ENCODE measurements at places on chromosomes 5 and 9. TPM values are rescaled to one million over a fixed set of nuclear protein-coding genes. Genes with fewer than 3 reads are reported as not detected.
A peak's percentile ranks its signal among the peaks of the same experiment; 100 is the strongest.

DNA sequence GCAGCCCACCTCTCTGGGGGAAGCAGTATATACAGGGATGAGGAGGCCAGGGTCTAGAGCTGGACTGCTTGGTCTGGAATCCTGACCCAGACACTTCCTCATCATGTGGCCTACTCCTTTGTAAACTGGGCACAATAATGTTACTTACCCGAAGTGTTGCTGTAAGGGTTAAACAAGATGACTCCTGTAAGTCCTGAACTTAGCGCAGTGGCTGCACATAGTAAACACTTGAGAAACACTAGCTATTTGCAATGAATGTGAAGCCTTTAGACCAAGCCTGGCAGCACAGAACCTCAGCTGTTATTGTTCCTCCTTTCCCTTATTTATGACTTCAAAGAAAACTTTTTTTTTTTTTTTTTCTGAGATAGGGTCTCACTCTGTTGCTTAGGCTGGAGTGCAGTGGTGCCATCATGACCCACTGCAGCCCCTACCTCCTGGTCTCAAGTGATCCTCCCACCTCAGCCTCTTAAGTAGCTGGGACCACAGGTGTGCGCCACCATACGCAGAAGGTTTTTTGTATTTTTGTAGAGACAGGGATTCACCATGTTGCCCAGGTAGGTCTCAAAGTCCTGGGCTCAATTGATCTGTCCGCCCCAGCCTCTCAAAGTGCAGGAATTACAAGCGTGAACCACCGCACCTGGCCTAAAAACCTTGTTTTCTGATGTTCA is 96.2 kb upstream of the IL6ST start:
- no peak overlapping the region for H3K4me3 ChIP-seq
- no peaks in the 10 kb centered on the region for H3K36me3 ChIP-seq
- H3K4me1 ChIP-seq: peaks cover 10% of the 10 kb centered on the region
- no peaks in the 10 kb centered on the region for H3K27me3 ChIP-seq
- H3K27ac ChIP-seq: no peak overlapping the region

Gene PGM5
- 113 TPM for total RNA-seq

DNA sequence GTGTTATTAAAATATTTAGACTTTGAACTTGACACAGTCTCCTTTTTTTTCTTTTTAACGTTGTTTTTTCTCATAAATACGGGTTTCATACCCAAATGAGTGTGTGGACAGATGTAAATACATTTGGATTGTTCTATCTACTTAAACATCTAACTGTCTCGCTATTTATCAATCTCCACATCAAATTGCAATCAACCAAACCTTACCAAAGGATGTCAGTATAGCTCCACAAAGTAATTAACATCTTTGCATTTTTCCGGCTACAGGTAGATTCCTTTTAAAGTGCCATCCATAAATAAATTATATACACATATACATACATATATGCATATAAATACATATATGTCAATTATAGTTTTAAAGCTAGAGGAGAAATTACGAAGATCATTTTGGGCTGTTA is 705 bp upstream of the CDH10 start:
- H3K27ac ChIP-seq: no peak overlapping the region
- H3K4me3 ChIP-seq: no peak overlapping the region
- no peaks in the 10 kb centered on the region for H3K27me3 ChIP-seq
- no peaks in the 10 kb centered on the region for H3K36me3 ChIP-seq
- no peaks in the 10 kb centered on the region for H3K4me1 ChIP-seq

GRCh38 chr9:38437193-38437823 is 13.1 kb upstream of the IGFBPL1 start:
- H3K4me1 ChIP-seq: no peaks in the 10 kb centered on the region
- no peak overlapping the region for H3K4me3 ChIP-seq
- no peaks in the 10 kb centered on the region for H3K27me3 ChIP-seq
- DNase-seq: peak; percentile 54
- no peak overlapping the region for H3K27ac ChIP-seq
- H3K36me3 ChIP-seq: no peaks in the 10 kb centered on the region

Gene GDNF
- total RNA-seq: 0.83 TPM

DNA sequence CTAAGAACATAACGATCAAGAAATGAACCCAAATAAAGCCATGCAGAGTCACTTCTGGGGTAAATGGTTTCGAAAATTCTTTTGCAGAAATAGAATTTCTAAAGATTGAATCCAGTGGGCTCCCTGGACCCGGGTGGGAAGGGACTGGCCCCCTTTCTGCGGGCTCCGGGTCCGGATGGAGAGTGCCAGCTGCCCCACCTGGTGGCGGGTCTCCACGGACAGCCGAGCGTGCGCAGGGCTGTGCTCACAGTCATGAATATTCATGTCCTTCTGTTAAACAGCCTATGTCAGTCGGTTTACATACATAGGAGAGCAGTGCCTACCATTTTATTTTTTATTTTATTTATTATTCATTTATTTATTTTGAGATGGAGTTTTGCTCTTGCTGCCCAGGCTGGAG is 4.7 kb upstream of the PPP1R26 start:
- no peaks in the 10 kb centered on the region for H3K4me1 ChIP-seq
- peak; percentile 25 for DNase-seq
- H3K27me3 ChIP-seq: no peaks in the 10 kb centered on the region
- H3K27ac ChIP-seq: no peak overlapping the region
- no peaks in the 10 kb centered on the region for H3K36me3 ChIP-seq
- no peak overlapping the region for H3K4me3 ChIP-seq

Gene PCDHB3
- 0.77 TPM for total RNA-seq

Gene DRD1
- 2.6 TPM for total RNA-seq

Measured in fibroblast of lung (primary cell).